ENCODE measurements at places on chromosomes 16 and 17. TPM values are rescaled to one million over a fixed set of nuclear protein-coding genes. Genes with fewer than 3 reads are reported as not detected.

GRCh38 chr17:63232565-63233310 lies 213.4 kb downstream of the CYB561 start:
- no peak overlapping the region for H3K27ac ChIP-seq
- no peak overlapping the region for H3K4me3 ChIP-seq
- H3K4me1 ChIP-seq = no peaks in the 10 kb centered on the region
- no peaks in the 10 kb centered on the region for H3K36me3 ChIP-seq

DNA sequence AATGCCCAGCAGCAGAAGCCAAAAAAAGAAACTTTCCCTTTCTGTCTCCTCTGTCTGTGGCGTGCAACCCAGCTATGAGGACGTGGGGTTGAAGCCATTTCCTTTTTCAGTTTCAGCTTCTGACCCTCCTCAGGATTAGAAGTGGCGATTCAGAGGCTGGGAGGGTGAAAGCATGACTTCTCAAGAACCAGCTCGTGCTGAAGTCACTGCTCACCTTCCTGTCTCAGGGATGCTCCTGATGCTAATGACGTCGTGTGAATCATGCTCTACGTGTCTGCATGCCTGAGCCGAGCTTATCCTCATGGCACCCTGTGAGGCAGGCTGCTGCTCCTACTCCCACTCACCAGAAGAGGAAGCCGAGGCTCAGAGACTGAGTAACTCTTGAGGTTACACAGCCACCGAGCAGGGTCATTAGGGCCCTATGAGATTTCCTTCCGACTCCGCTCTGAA lies 5.7 kb upstream of the LPO start:
- no peak overlapping the region for H3K4me3 ChIP-seq
- DNase-seq = no peak
- no peak overlapping the region for H3K27ac ChIP-seq
- H3K4me1 ChIP-seq = no peaks in the 10 kb centered on the region
- peaks cover 6% of the 10 kb centered on the region for H3K27me3 ChIP-seq
- no peaks in the 10 kb centered on the region for H3K36me3 ChIP-seq

DNA sequence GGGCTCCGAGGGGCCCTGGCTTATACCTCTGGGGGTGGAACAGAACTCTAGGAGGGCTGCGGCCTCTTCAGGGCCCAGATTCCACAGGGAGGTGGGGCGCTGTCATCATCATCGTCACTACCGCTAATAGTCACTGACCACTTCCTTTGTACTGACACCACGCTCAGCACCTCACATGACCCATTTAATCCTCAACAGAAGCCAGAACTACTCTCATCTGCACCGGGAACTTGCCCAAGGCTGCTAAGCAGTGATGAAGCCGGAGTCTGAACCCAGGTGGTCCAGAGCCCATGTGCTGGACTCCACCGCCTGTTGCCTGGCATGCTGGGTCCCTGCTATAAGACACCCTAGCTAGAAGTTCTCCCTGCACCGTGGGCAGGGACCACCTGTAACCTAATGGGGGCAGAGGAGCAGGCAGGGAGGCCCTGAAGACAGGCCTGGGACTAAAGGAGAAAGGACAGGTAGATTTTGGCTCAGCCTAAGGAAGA lies 12.0 kb downstream of the UNC13D start:
- H3K27me3 ChIP-seq = no peaks in the 10 kb centered on the region
- peaks cover 23% of the 10 kb centered on the region for H3K4me1 ChIP-seq
- H3K36me3 ChIP-seq = peaks cover 69% of the 10 kb centered on the region
- no peak overlapping the region for H3K4me3 ChIP-seq
- DNase-seq = no peak

DNA sequence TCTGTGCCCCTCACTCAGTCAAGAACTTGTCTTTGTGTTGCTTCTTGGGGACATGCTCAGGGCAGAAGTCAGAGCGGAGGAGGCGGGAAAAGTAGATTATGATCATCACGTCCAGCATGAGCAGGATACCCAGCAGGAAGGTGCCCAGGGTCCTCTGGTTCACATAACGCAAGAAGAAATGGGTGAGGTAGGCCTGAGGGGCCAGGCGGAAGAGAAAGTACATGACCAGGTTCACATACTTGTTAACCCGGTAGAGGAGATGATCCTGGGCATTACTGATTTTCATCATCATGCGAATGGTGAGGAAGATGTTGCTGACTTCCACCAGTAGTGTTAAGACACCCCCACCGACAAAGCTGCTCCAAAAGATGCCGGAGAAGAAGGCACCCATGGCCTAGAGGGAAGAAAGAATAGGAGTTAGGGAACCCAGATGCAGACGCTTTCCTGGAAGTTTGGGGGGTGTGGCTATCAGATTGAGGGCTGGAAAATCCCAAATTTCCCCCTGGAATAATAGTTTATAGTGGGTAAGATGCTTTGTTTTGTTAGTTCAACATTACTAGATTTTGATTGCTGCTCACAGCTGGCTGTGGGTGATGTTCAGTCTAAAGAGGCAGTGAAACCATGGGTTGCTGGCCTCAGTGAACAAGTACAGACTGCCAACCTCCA lies 1.4 kb downstream of the TLCD1 start:
- H3K4me3 ChIP-seq = no peak overlapping the region
- peaks cover 38% of the 10 kb centered on the region for H3K36me3 ChIP-seq
- no peak overlapping the region for H3K27ac ChIP-seq
- DNase-seq = no peak

- peak overlapping the region; percentile 91 for H3K27ac ChIP-seq
- no peaks in the 10 kb centered on the region for H3K36me3 ChIP-seq
- peaks cover 81% of the 10 kb centered on the region for H3K4me1 ChIP-seq
- H3K27me3 ChIP-seq = no peaks in the 10 kb centered on the region
- no peak for DNase-seq
These were observed 543 bp downstream of the ARHGAP23 start for GRCh38 chr17:38428643-38429371.

- H3K27me3 ChIP-seq = no peaks in the 10 kb centered on the region
- no peak for DNase-seq
- no peaks in the 10 kb centered on the region for H3K36me3 ChIP-seq
- no peak overlapping the region for H3K27ac ChIP-seq
- H3K4me1 ChIP-seq = no peaks in the 10 kb centered on the region
These were observed 5.0 kb upstream of the STH start for GRCh38 chr17:45993962-45994627.

- no peak for DNase-seq
- H3K4me1 ChIP-seq = no peaks in the 10 kb centered on the region
- H3K36me3 ChIP-seq = no peaks in the 10 kb centered on the region
- no peaks in the 10 kb centered on the region for H3K27me3 ChIP-seq
- H3K4me3 ChIP-seq = no peak overlapping the region
- H3K27ac ChIP-seq = no peak overlapping the region
These were observed 53.7 kb upstream of the TANC2 start for GRCh38 chr17:62912363-62912762.

DNA sequence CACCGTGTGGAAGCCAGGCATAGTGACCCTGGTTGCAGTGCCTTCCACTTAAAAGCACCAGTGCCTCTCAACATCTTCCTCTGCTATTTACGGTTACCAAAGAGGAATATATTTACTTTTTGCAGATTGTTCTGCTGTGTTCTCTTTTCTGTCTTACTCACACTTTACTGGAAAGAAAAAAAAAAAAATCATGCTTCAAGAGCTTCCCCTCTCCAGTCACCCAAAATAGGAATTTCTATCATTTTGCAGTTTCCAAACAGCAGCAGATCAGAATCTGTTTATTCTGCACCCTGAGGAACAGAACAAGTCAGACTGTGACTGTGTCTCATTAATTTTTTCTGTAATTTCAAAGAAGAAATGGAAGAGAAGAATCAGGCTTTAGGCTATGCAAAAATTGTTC lies 96.1 kb downstream of the KCNJ2 start:
- H3K4me1 ChIP-seq = no peaks in the 10 kb centered on the region
- H3K27ac ChIP-seq = no peak overlapping the region
- no peak overlapping the region for H3K4me3 ChIP-seq
- no peak for DNase-seq
- H3K27me3 ChIP-seq = no peaks in the 10 kb centered on the region

GRCh38 chr17:7590743-7591142 lies 849 bp upstream of the SOX15 start:
- H3K27me3 ChIP-seq = no peaks in the 10 kb centered on the region
- DNase-seq = no peak
- H3K27ac ChIP-seq = no peak overlapping the region
- no peak overlapping the region for H3K4me3 ChIP-seq
- peaks cover 23% of the 10 kb centered on the region for H3K4me1 ChIP-seq

DNA sequence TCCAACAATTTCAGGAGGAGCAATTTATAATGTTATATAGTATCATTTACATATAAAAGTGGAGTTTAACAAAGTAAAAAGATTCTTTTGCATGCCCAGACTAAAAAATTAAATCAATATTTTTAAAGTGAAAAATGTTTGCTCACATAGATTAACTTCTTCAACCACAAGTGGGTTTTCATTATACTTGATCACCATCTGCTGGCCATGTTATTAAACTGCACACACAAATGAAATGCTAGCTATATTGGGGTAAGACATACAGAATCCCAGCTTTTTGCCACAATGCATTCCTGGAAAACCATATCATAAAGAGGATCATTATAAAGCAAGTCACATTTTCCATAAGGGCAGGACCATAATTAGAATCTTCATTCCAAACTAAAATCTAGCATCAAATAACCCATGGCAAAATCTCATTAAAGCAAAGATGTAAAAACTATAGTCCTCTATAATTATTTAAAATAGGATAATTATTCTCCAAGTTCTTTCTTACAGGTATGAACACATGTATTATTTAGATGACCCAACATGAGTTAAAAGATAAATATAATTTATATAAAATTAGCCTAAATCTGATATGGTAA lies 26.3 kb downstream of the CEP112 start:
- H3K36me3 ChIP-seq = no peaks in the 10 kb centered on the region
- peaks cover 29% of the 10 kb centered on the region for H3K4me1 ChIP-seq
- no peaks in the 10 kb centered on the region for H3K27me3 ChIP-seq

GRCh38 chr16:89557690-89558490 lies 2.6 kb upstream of the RPL13 start:
- H3K27ac ChIP-seq = no peak overlapping the region
- no peak for DNase-seq
- no peak overlapping the region for H3K4me3 ChIP-seq
- H3K36me3 ChIP-seq = peaks cover 63% of the 10 kb centered on the region
- peaks cover 44% of the 10 kb centered on the region for H3K4me1 ChIP-seq
- no peaks in the 10 kb centered on the region for H3K27me3 ChIP-seq

DNA sequence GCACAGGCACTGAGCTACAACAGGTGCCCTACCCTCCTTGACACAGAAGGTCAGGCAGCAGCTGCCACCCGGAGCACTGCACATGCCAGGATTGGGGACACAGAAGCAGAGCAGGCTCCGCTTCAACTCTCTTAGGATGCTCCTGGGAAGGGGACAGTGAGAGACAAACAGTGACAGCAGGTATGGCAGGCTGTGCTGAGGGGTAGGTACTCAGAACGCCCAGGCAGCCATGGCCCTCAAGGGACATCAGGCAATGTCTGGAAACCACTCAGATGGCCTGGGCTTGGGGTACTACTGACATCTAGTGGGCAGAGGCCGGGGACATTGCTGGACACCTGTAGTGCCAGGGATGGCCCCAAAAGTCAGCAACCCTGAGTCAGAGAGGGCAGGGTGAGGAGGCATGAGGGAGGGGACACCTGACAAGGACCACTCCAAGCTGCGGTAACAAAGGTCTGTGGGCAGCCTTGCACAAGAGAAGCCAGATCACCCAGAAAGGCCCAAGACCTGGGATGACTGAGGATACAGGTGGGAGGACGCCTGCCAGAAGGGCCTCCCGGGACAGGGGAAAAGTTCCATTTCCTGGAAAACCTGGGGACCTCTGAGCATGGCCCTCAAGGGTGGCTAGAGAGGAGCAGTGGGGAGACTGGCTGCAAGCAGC lies 21.2 kb downstream of the PEMT start:
- no peak overlapping the region for H3K27ac ChIP-seq
- no peak overlapping the region for H3K4me3 ChIP-seq
- peaks cover 44% of the 10 kb centered on the region for H3K4me1 ChIP-seq
- peaks cover 8% of the 10 kb centered on the region for H3K36me3 ChIP-seq

- no peaks in the 10 kb centered on the region for H3K27me3 ChIP-seq
- H3K4me3 ChIP-seq = peak within 1 kb of the TSS; percentile 76
- peaks cover 12% of the 10 kb centered on the region for H3K36me3 ChIP-seq
- H3K27ac ChIP-seq = peak within 1 kb of the TSS; percentile 86
These were observed at the start of gene COG4 for GRCh38 chr16:70523076-70523742. COG4 (minus strand) TSS chr16:70523554; CDS start chr16:70523543, 11 bp downstream.

DNA sequence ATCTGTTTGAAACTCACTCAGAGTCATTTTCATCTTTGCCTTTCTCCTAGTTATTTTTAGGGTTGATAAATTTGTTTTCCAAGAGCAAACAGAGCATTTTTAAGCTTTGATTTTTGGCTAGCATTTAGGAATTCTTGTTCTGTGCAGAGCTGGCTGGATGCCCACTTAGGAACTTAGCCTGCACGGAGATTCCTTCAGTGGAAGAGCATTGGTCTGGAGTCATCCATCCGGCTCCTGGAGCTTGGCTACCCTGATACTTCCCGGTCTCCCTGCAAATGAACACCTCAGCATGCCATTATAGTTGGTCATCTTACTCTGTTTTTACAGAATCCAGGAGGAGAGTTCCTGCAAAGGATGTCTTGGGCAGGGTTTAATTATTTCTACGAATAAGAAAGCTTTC lies 57.1 kb downstream of the SPECC1 start:
- no peak for DNase-seq
- no peaks in the 10 kb centered on the region for H3K27me3 ChIP-seq
- no peaks in the 10 kb centered on the region for H3K36me3 ChIP-seq
- peak overlapping the region; percentile 69 for H3K27ac ChIP-seq
- peaks cover 41% of the 10 kb centered on the region for H3K4me1 ChIP-seq

DNA sequence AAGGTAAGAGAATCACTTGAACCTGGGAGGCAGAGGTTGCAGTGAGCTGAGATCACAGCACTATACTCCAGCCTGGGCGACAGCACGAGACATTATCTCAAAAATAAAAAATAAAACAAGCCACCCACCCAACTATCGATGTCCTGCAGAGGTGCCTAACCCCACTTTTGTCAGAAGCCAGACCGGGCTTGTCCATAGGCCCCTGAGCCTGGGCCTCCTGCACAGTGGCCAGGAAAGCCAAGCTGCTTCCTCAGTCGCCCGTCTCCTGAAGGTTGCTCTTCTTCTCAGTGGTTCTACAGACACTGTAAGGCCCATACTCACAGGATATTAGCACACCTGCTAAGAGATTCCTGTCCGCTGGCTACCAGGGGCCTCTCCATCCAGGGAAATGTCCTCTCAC lies 11.2 kb downstream of the CES2 start:
- no peak for DNase-seq
- no peak overlapping the region for H3K4me3 ChIP-seq
- peaks cover 25% of the 10 kb centered on the region for H3K36me3 ChIP-seq
- no peak overlapping the region for H3K27ac ChIP-seq
- peaks cover 16% of the 10 kb centered on the region for H3K4me1 ChIP-seq

Gene KRT32
- total RNA-seq = not detected

Gene ASGR1
- total RNA-seq = not detected

Gene ITGAD
- total RNA-seq = not detected
